ENCODE measurements at places on chromosomes 7 and 10. TPM values are rescaled to one million over a fixed set of nuclear protein-coding genes. Genes with fewer than 3 reads are reported as not detected.

The MRC1 gene
- 4.1 TPM for polyA plus RNA-seq

- no peaks in the 10 kb centered on the region for H3K27me3 ChIP-seq
- H3K27ac ChIP-seq, result no peak overlapping the region
- no peaks in the 10 kb centered on the region for H3K36me3 ChIP-seq
- H3K4me1 ChIP-seq, result no peaks in the 10 kb centered on the region
- no peak for DNase-seq
- no peak overlapping the region for H3K4me3 ChIP-seq
These were observed 80.8 kb upstream of the NPVF start for GRCh38 chr7:25308906-25309705.

DNA sequence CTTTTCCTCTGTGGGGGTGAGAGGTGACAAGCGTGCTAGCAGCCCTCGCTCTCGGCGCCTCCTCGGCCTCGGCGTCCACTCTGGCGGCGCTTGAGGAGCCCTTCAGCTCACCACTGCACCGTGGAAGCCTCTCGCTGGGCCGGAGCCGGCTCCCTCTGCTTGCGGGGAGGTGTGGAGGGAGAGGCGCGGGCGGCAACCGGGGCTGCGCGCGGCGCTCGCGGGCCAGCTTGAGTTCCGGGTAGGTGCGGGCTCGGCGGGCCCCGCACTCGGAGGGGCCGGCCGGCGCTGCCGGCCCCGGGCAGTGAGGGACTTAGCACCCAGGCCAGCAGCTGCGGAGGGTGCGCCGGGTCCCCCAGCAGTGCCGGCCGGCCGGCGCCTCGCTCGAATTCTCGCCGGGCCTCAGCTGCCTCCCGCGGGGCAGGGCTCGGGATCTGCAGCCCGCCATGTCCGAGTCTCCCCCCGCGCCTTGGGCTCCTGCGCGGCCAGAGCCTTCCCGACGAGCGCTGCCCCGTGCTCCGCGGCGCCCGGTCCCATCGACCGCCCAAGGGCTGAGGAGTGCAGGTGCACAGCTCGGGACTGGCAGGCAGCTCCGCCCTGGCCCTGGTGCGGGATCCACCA, 352.8 kb upstream of the PODXL start:
- H3K27me3 ChIP-seq, result no peaks in the 10 kb centered on the region
- H3K36me3 ChIP-seq, result no peaks in the 10 kb centered on the region
- no peak for DNase-seq
- H3K4me3 ChIP-seq, result no peak overlapping the region
- no peak overlapping the region for H3K27ac ChIP-seq

GRCh38 chr10:48430402-48430993, 124.0 kb downstream of the MAPK8 start:
- H3K27ac ChIP-seq, result no peak overlapping the region
- DNase-seq, result no peak
- H3K4me3 ChIP-seq, result no peak overlapping the region
- H3K27me3 ChIP-seq, result no peaks in the 10 kb centered on the region
- H3K4me1 ChIP-seq, result no peaks in the 10 kb centered on the region

GRCh38 chr10:13587391-13587790, 626 bp downstream of the PRPF18 start:
- H3K27me3 ChIP-seq, result peaks cover 34% of the 10 kb centered on the region
- H3K27ac ChIP-seq, result no peak overlapping the region
- DNase-seq, result no peak
- peak overlapping the region; percentile 68 for H3K4me3 ChIP-seq

The CFAP43 gene
- polyA plus RNA-seq, result 0.06 TPM

- peaks cover 22% of the 10 kb centered on the region for H3K36me3 ChIP-seq
- DNase-seq, result no peak
- no peak overlapping the region for H3K4me3 ChIP-seq
These were observed 30.9 kb downstream of the NACAD start for GRCh38 chr7:45057878-45058277.

DNA sequence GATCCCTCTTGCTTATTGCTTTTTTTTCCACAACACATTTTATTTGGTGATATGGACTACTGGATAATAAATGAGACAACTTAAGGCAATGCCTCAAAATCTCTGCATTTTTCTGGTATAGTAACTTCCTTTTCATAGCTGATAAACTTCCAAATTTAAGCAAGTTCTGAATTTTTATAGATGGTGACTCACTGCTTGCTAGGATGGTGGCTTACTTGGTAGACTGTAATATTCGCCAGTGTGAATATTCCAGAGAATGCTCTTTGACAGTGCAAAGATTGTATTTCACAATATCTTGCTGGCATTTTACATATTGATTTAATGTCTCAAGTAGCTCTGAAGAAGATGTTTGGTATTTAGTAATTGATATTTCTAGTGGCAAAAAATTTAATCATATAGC, 472.4 kb downstream of the TFEC start:
- no peak overlapping the region for H3K27ac ChIP-seq
- H3K4me1 ChIP-seq, result no peaks in the 10 kb centered on the region
- no peak for DNase-seq
- H3K36me3 ChIP-seq, result no peaks in the 10 kb centered on the region
- H3K4me3 ChIP-seq, result no peak overlapping the region

GRCh38 chr7:143384661-143385631, 3.8 kb downstream of the ZYX start:
- peak overlapping the region; percentile 99 for H3K27ac ChIP-seq
- no peak for DNase-seq
- H3K4me1 ChIP-seq, result peaks cover 65% of the 10 kb centered on the region
- H3K36me3 ChIP-seq, result peaks cover 41% of the 10 kb centered on the region

The FRMPD2 gene
- polyA plus RNA-seq, result not detected

- no peak for DNase-seq
- H3K4me3 ChIP-seq, result no peak overlapping the region
- no peaks in the 10 kb centered on the region for H3K36me3 ChIP-seq
- no peak overlapping the region for H3K27ac ChIP-seq
These were observed 8.0 kb downstream of the MRLN start for GRCh38 chr10:59745163-59745650.

- no peaks in the 10 kb centered on the region for H3K27me3 ChIP-seq
- no peak overlapping the region for H3K4me3 ChIP-seq
- H3K27ac ChIP-seq, result no peak overlapping the region
- H3K4me1 ChIP-seq, result no peaks in the 10 kb centered on the region
- no peaks in the 10 kb centered on the region for H3K36me3 ChIP-seq
- DNase-seq, result no peak
These were observed 19.8 kb downstream of the ZNF107 start for GRCh38 chr7:64685741-64686140.

GRCh38 chr10:11319990-11320602, 291.4 kb downstream of the USP6NL start:
- H3K27me3 ChIP-seq, result no peaks in the 10 kb centered on the region
- H3K36me3 ChIP-seq, result peaks cover 93% of the 10 kb centered on the region
- no peak overlapping the region for H3K27ac ChIP-seq

DNA sequence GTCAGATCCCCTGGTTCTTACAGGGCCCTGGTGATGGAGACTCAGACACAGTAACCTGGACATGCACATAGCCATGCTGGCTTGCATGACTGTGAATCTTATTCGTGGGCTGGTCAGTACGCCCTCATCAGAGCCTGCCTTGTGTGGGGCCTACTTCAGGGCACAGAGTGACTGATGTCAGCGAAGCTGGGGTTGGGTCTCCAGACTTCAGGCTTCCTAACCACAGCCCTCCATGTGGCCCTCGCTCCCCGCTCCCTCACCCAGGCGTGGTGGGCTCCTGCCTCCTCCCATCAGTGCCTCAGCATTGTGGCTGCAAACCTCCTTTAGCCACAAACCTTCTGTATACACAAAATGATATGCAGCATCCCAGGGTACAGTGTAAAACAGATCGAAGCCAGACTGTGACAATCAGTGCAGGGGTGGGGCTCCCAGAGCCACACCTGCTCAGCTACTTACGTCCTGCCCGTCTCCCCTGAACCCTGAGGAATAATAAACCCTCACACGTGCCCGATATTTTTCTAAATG, 7.1 kb upstream of the C10orf105 start:
- no peak for DNase-seq
- no peaks in the 10 kb centered on the region for H3K36me3 ChIP-seq
- H3K4me1 ChIP-seq, result peaks cover 30% of the 10 kb centered on the region

DNA sequence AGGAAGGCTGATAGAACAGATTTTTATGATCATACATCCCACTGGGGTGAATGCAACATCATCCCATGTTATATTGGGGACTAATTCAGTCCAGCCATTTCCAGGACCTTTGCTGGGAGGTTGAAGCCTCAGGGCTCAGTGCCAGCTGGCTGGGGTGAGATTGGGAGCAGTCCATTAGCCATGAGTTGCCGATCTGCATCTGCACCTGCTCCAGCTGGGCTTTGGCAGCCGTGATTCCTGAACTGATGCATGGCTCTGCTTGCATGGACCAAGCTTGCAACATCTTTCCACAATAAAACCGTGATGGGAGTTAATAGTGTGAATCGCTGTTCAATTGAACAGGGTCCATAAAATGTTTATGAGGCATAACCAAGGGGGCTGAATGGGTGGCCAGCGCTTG, 346.9 kb downstream of the TYW1 start:
- H3K27ac ChIP-seq, result no peak overlapping the region
- H3K4me1 ChIP-seq, result peaks cover 4% of the 10 kb centered on the region
- H3K4me3 ChIP-seq, result no peak overlapping the region
- H3K36me3 ChIP-seq, result no peaks in the 10 kb centered on the region

The ZNF775 gene
- polyA plus RNA-seq, result 2.4 TPM

DNA sequence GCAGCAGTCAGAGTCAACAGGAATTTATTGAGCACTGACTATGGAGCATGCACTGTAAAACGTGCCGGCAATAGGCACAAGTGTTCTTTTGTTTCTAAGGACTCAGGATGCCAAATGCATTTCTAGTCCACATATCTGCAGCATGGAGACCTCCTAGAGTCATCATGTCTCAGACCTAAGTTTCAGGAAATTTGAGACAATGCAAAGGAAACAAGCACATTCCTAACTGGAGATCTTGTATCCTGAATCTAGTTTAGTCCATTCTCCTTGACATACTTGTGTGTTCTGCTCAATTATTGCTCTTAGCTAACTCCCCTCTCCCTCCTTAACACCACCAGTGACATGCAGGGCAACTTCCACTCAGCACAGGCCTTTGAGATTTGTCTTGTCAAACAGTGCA, 173.2 kb downstream of the ZNF438 start:
- no peak overlapping the region for H3K4me3 ChIP-seq
- H3K36me3 ChIP-seq, result no peaks in the 10 kb centered on the region
- no peak for DNase-seq
- H3K4me1 ChIP-seq, result peaks cover 20% of the 10 kb centered on the region
- peak overlapping the region; percentile 81 for H3K27ac ChIP-seq
- no peaks in the 10 kb centered on the region for H3K27me3 ChIP-seq

DNA sequence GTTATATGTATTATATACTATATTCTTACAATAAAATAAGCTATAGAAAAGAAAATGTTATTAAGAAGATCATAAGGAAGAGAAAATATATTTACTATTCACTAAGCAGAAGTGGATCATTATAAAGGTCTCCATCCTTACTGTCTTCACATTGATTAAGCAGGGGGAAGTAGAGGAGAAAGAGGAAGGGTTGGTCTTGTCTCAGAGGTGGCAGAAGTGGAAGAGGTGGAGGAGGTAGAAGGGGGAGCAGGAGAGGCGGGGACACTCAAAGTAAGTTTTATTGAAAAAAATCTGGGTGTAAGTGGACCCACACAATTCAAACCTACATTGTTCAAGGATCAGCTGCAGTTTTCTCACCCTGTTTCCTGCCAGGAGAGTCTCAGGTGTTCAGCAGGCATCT, 28.9 kb upstream of the ERCC6 start:
- H3K27ac ChIP-seq, result no peak overlapping the region
- H3K36me3 ChIP-seq, result no peaks in the 10 kb centered on the region
- H3K4me1 ChIP-seq, result no peaks in the 10 kb centered on the region
- no peak overlapping the region for H3K4me3 ChIP-seq

DNA sequence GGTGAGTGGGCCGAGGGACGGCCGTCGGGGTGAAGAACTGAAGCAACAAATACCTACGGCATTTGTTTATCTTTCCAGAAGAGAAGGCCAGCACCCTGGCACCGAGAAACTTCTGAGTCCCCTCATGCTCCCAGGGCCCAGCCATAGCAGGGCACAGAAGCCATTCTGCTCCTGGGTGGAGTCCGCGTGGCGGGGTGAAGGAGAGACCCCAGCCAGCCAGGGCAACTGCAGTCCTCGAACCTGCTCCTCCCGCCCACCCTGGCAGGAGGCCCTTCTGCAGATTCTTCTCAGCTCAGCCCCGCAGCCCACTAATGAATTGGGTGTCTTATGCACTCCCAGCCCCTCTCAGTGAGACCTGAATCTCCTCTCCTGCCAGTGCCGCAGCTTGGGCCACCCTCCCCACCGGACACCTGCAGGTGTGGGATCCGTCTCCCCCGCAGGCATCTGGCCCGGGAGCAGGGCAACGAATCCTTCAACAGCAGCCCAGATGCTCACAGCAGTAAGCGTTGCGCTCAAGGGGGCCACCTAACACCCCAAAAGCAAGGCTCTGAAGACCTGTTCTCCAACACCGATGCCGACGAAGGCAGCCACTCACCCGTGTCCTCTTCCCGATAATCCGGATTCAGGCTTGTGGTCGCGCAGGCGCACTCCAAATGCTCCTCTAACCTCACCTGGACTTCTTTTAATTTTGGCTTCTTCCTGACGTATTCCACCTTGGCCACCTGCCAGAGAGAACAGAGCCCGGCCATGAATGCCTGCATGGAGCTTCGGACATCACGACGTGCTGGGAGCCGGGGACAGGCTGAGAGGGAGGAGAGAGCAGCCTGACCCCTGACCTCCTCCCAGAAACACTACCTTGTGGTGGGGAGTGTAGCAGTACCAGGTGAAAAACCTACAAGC, 18.9 kb downstream of the PDGFA start:
- no peak overlapping the region for H3K4me3 ChIP-seq
- peaks cover 66% of the 10 kb centered on the region for H3K36me3 ChIP-seq
- no peaks in the 10 kb centered on the region for H3K27me3 ChIP-seq
- H3K4me1 ChIP-seq, result peaks cover 33% of the 10 kb centered on the region
- DNase-seq, result peak; percentile 9

DNA sequence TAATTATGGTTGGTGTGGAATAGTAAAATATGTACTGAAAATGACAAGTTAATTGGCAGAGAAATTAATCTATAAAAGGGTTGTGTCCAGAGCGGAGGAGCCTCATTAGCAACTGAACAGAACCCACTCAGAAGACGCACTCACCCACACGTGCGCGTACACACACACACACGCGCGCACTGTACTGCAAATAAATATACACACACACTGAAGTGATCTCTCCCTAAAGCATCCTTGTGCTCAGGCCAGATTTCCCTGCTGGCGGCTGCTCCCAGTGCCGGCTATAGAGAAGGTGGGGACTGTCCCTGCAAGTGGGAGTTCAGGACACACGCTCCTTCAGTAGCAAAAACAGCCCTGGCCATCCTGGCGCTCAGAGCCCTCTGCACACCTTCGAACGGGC, 85.2 kb downstream of the CHST15 start:
- no peak for DNase-seq
- no peaks in the 10 kb centered on the region for H3K4me1 ChIP-seq
- no peaks in the 10 kb centered on the region for H3K27me3 ChIP-seq
- no peak overlapping the region for H3K4me3 ChIP-seq

DNA sequence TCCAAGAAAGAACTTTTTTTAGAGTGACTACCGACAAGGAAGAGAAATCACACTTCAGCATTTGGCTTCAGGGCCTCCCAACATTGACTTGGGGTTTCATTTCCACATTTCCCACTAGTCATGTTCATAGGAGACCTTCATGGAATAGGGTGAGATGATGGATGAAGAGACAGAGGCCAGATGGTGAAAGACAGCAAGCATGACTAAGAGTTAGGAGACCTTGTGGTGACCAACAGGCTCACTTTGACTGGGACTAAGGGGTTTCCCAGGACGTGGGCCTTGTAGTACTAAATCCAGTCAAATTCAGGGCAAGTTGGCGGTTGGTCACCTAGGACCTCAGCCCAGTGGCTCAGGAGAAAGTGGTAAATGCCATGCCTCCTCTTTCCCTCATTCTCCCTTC, 3.0 kb upstream of the GIMAP5 start:
- no peak overlapping the region for H3K27ac ChIP-seq
- peaks cover 4% of the 10 kb centered on the region for H3K4me1 ChIP-seq
- H3K4me3 ChIP-seq, result no peak overlapping the region
- no peaks in the 10 kb centered on the region for H3K36me3 ChIP-seq

The ELFN1 gene
- polyA plus RNA-seq, result 3.0 TPM
